ENCODE measurements at places on chromosomes 6 and 20.
A peak's percentile ranks its signal among the peaks of the same experiment; 100 is the strongest.

- DNase-seq, result no peak
Measured at GRCh38 chr6:7721649-7722048, 4.2 kb upstream of the BMP6 start.

DNA sequence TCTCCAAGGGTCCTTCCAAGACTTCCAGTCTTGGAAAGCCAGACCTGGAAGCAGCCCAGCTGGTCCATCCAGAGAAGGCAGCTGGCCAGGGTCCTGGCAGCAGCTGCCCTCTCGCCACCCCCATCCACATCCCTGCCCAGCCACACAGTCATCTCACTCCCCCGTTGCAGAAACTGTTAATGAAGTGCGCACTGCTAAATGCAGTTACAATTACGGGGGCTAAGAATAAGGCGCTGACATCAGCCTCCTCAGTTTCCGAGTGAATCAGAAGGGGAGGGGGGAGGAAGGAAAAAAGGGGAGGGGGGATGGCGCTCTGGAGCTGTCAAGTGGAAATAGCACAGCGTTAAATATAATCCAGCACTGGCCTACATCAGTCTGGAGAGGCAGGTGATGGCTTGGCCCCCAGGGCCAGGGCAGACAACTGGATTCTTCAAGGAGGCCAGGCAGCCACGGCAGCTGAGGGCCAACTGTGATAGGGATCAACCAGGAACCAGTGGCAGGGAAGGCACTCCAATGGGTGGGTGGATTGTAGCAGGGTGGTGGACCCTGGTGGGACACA is 6.9 kb downstream of the RIMS4 start:
- no peak for DNase-seq

- DNase-seq, result no peak
Measured at GRCh38 chr6:158906926-158907325, 87.8 kb upstream of the EZR start.

GRCh38 chr20:38714308-38714707 is 10.0 kb upstream of the SLC32A1 start:
- DNase-seq, result no peak

GRCh38 chr6:7247828-7248227 is 65.2 kb downstream of the SSR1 start:
- no peak for DNase-seq

- DNase-seq, result no peak
Measured at GRCh38 chr20:40459299-40459698, 229.7 kb downstream of the MAFB start.

DNA sequence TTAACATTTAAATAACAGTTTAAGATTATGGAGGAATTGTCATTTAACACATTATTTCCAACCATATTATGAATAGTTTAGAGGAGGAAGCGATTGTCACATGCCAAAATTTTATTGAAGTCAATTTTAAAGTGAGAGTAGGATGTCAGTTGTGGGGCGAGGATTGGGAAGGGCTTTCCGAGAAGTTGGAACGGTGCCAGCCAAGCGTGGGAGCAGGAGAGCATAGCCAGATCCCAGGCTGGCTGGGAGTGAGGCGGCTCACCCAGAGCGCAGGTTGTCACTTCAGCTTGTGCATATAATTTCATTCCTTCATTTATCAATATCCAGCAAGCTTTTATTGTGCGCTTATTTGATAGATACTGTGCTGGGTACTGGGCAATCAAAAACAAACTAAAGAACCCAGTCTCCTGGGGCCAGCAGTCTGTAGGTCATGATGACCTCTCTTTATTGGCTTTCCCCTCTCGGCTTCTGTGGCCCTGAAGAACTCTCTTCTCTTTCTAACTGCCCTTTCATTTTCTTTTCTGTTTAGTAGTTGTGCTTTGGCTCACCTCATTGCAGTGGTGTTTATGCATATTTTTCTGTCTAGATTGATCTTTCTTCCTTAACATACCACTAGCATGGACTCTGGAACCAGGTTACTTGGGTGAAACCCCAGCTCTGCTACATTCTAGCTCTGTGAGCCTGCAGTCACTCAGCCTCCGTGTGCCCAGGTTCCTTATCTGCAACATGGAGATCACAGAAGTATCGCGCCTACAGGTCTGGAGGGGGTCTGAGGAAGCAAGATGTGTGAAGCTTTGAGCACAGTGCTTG is 6.4 kb downstream of the CEP43 start:
- DNase-seq, result no peak

- DNase-seq, result no peak
Measured at GRCh38 chr6:118771253-118771652, 119.9 kb upstream of the CEP85L start.

- no peak for DNase-seq
Measured at GRCh38 chr20:2169456-2170088, 67.9 kb downstream of the STK35 start.

- DNase-seq, result no peak
Measured at GRCh38 chr6:129492260-129492659, 217.7 kb downstream of the ARHGAP18 start.

- no peak for DNase-seq
Measured at GRCh38 chr6:113672491-113673149, 184.5 kb upstream of the MARCKS start.

DNA sequence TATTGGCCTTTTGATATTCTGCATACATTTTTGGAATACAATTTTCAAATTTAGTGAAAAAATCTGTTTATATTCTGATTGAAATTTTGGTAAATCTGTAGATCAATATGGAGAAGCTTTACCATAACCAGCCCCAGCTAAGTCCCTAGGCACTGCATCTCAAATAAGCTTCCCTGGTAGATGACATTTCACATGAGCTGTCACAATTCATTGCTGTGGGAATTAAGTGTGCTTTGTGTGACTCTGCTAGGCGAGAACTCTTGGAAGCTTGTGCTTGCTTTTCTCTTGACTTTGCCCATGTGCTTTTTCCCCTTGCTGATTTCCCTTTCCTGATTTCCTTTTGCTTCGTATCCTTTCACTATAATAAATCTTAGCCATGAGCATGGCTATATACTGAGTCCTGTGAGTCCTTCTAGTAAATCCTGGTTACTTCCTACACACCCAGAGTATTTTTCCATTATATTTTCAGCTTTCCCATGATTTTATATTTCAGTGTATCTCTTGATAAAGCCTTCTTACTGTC is 166.5 kb upstream of the MMS22L start:
- no peak for DNase-seq

- DNase-seq, result peak; percentile 32
Measured at GRCh38 chr20:51563486-51564332, 21.2 kb upstream of the NFATC2 start.

DNA sequence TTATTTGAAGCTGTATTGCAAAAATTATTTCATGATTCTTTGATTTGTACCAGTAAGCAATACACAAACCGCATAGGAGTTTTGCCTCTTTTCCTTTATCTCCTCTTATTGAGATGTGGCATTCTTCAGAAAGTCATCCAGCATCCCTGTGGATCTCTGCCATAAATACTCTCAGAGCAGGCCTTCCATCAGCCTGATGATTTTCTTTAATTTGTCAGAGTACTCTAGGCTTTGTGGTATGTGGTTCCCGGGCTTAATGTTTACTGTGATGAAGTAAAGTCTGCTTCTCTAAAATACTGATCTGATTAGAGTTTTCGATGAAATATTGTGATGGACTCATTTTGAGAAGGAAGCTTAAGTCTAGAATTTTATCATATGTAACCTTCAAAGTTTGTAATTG is 31.1 kb upstream of the SLC35D3 start:
- no peak for DNase-seq

- DNase-seq, result no peak
Measured at GRCh38 chr20:24942679-24943078, 6.4 kb upstream of the CST7 start.

DNA sequence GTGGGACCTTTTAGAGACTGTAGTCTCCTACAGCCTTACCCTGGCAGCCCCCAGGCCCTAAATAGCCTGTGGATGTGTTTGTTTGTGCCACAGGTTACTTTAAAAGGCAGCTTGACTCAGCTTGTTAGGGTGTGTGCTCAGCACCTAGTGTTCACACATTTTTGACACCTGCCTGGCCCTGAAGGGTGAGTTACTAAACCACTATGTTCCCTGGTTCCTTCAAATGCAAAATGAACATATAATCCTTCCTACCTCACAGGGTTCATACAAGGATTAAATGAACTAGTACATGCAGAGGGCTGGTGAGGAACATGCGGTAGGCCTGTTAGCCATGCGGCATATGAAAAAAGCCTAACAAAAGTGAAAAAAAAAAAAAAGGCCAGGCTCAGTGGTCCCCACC is 14.9 kb upstream of the TFAP2C start:
- no peak for DNase-seq

All from activated T-cell treated with anti-CD3 and anti-CD28 coated beads, Interleukin-2, amount 50 U/mL, for 72 hours (primary cell).